HEK293T (cell line): ENCODE measurements at places on chromosomes 11 and 22.

DNA sequence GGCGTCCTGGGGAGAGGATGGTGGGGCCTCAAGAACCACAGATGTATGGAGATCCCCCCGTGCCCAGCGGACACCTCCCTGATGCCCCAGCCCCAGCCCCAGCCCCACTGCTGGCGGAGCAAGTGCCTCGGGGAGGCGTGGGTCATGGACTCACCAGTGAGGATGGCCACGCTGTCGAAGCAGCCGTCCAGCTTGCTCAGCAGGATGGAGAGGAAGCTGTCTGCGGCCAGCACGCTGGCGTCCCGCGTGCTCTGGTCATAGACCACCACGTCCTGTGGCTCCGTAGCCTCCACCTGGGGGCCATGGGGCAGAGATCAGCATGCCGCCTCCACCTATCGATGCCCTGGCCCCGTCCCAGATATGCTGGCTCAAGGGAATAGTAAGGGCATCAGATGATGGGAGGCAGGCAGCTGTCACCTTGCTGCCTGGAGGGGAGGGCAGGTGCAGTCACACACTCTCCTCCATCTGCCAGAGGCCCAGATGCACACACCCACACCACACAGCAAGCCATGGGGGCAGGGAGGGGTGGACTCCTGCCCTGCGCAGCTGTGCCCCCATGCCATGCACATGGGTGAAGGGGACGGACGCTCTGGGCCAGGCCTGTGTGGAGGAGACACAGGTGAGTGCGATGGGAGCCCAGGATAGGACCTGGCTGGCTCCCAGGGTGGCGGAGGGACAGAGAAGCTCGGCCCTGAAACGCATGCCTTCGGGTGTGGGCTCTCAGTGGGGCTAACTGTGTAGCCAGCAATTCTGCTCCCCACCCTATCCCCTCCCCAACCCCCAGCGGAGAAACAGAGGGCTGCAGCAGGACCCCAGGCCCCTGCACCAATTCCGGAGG lies 8.2 kb downstream of the DUSP8 start:
- no peak for DNase-seq

- no peak for DNase-seq
These were observed 22.6 kb downstream of the KCNJ5 start for GRCh38 chr11:128913806-128914205.

GRCh38 chr11:122782222-122782621 lies 56.1 kb upstream of the CRTAM start:
- no peak for DNase-seq

DNA sequence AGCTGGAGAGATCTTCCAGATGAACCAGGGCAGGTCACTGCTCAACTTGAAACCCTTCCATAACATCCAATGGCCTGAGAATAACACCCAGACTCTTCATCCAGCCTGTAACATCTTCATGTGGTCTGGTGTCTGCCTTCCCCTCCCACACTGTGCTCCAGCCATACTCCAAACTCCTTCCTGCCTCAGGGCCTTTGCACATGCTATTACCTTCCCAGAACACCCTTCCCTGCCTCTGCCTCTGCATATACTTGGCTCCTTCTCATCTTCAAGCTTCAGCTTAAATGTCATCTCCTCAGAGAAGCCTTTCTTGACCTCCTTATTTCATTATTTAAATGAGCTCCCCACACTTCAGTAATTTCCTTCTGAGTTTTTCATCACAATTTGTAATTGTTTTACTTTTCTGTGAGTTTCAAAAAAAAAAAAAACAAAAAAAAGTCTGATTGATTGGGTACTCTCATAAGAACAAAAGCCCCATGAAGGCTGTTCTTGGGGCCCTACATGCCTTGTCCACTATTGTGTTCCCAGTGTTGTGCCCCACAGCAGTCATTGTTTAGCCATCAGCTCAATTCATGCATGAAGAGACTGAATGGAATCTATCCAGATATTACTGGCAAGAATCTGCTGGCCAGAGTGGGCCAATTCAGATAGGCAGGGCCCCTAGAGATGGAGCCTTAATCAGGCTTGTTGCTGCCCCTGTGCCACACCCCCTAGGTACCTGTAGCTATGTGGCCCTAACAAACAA lies 22.1 kb downstream of the LMO1 start:
- no peak for DNase-seq

- DNase-seq = no peak
These were observed 12.6 kb downstream of the CD5 start for GRCh38 chr11:61114913-61115312.

- no peak for DNase-seq
These were observed 215.4 kb upstream of the UBASH3B start for GRCh38 chr11:122439866-122440810.

- no peak for DNase-seq
These were observed 1.8 kb upstream of the ANKK1 start for GRCh38 chr11:113385749-113386148.

- DNase-seq = no peak
These were observed 110.7 kb upstream of the ANO5 start for GRCh38 chr11:22082178-22082577.

- DNase-seq = no peak
These were observed 337 bp downstream of the RPLP2 start for GRCh38 chr11:810040-810567.

GRCh38 chr22:28017558-28017820 lies 98.4 kb upstream of the PITPNB start:
- DNase-seq = no peak

- DNase-seq = peak; percentile 11
These were observed 126.1 kb downstream of the PGR start for GRCh38 chr11:101003468-101003867.

GRCh38 chr22:39237318-39238100 lies 7.3 kb downstream of the PDGFB start:
- DNase-seq = no peak

- DNase-seq = no peak
These were observed 310.5 kb downstream of the BRD1 start for GRCh38 chr22:49517211-49517610.

DNA sequence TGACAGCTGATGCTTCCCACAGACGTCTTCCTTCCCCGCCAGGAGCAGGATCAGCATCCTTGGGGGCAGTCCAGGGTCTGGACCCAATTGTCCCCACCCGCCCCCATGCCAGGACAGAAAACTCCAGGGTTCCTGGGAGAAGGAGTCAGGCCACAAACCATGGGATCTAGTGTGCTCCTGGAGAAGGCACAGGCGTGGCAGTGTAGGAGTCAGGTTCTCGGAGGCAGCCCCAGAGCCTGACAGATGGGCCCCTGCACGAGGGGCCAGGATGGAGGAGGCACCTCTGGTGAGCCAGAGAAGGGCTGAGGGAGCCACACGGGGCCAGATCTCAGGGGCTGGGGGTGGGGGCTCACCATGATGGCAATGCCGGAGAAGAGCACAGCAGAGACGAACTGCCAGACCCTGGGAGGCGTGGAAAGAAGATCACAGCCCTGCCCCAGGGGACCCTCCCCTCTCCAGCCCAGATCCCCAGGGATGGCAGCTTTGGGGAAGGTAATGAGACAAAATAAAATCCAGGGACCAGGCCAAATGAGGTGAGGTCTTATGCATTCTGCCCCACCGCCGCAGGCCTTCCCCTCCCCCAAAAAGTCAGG lies 13.6 kb downstream of the TP53I11 start:
- no peak for DNase-seq

GRCh38 chr22:31631436-31631835 lies 30.6 kb downstream of the PISD start:
- DNase-seq = no peak

- no peak for DNase-seq
These were observed 103.2 kb upstream of the ANO3 start for GRCh38 chr11:26228778-26229177.

DNA sequence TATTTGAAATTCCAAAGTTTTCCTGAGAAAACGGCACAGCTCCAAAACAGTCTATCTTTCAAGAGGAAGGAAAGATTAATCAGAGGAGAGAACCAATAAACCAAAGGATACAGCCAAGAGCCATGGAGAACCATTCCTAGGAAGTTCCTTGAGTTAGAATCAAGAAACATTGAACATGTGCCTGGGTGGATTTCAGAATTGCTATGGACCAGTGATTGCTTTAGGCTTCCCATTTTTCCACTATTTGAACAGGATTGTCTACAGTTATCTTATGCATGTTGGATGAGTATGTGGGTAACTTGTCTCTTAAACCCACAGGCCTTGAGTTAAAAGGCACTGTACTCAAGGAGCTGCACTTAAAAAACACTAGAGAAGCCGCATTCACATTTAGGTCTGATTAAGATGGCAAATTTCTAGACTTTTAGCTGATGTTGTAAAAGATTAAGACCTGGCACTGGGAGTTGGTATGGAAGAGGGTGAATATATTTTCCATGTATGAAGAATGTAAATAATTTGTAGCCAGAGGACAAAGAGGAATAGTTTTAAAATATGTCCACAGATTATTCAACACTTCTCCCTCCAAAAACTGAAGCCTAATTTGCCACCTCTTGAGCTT lies 11.2 kb upstream of the DEUP1 start:
- DNase-seq = no peak

- no peak for DNase-seq
These were observed 14.4 kb downstream of the OSBPL5 start for GRCh38 chr11:3150726-3151125.

DNA sequence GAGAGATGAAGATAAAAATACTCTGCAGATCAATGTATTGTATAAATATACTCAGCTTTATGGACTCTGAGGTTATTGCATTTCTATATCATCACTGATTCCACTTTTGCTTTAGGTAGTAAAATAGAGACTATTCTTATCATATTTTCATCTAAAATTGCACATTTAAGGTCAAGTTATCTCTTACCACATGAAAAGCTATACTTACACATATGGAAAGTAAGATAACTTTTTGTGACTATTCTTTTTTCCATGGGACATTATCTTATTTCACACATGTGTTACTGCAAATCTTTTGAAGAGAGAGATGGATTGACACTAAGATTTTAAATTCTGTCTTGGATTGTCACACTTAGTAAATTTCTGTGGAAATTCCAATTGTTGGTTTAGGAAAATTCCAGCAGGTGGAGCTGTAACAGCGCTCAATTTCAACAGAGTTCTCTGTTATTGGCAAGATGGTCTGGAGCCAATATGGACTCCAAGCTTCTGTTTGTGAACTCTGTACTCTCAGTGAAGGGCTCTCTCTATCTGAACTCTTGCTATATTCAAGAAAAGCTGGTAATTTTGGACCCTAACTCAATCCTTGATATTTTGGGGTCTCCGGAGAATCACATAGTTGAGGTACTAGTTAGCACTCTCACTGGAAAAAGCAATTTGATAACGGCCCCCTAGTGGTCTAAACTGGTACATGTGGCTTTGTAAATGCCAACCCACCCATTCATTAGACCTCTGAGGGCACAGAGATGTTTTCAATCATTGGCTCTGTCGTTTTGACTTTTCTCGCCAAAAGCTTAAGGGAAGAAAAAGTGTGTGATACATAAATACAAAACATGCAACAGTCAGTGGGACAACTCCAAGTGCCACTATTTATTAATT lies 429.7 kb downstream of the ETS1 start:
- peak; percentile 64 for DNase-seq

GRCh38 chr11:96338910-96339705 lies 3.9 kb downstream of the MAML2 start:
- DNase-seq = no peak

- DNase-seq = no peak
These were observed 17.8 kb upstream of the RRM1 start for GRCh38 chr11:4076774-4077173.

GRCh38 chr11:36241497-36241896 lies 47.7 kb downstream of the COMMD9 start:
- no peak for DNase-seq

DNA sequence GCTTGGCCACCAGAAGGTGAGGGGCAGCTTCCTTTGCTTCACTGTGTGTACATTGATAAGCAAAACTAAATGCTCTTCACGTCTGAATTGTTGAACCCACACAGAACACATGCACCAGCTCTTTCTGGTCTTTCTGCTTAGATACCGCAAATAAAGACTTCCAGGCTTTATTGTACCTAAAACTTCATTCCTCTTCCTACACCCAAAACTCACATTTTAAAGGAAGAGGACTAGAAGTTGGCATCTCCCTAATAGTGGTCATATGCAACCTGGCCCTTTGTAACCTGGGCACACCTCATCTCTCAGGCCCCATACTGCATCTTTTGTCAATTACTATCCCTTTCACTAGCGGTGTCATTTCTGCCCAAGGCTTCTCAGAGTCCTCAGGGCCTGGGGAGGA lies 5.9 kb downstream of the SLC17A6 start:
- no peak for DNase-seq

GRCh38 chr11:73170140-73170539 lies 28.0 kb upstream of the FCHSD2 start:
- no peak for DNase-seq

- no peak for DNase-seq
These were observed 20.0 kb upstream of the CASP12 start for GRCh38 chr11:104918113-104918824.

DNA sequence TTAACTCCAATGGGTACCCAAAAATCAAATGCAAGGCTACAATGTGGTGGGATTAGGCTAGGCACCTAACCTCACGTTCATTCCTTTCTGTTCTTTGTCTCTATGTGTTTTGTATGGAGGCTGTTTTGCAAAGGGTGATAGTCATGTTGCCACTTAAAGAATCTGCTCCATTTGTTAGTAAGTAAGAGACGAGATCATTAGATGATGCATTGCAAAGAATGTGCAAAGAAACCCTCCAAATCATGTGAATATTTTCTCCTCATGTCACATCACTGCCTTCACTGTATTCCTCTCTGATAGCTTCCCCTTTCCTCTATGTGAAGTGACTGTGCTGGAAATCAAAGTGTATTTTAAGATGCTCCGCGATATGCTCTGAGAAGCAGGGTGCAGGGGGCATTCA lies 11.9 kb downstream of the SYT13 start:
- DNase-seq = no peak

DNA sequence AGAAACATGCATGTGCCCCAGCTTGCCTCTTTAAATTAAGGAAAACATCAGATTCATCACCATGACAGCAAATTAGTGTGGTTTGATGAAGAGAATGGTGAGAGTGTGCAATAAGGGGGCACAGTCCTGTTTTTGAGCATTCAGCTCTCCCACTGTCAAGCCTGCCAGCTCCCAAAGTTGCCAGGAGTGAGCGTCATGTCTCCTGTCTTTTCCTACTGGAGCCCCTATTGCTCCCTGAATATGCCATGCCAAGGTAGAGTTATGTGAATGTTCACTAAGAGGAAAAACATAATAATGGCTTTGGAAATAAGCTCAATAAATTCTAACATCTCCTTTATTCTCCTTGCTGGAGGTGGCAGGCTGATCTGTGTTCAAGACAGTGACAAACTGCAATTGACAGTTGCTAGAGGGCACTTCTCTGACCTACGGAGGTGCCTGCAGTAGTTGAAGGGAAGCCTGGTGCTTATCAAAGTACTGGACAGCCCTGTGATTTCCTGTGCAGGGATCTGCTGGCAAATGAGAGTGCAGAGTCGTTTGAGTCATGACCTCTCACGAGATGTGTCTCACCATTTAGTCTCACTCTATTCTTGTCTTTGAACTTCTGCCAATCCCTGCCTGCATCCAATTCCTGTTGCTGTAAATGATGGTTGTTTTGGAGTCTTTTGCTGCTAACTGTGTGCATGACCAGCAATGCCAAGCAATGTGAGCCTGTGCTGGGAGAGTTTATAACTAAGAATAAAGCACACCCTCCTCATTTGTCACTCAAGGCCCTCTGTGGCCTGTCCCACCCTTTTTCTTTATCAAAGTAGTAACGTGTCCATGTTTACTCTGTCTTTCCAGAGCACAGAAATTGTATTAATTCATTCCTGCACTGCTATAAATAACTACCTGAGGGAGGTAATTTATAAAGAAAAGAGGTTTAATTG lies 34.8 kb downstream of the MRGPRX2 start:
- DNase-seq = no peak
